ENCODE measurements at places on chromosomes 11 and 22.

DNA sequence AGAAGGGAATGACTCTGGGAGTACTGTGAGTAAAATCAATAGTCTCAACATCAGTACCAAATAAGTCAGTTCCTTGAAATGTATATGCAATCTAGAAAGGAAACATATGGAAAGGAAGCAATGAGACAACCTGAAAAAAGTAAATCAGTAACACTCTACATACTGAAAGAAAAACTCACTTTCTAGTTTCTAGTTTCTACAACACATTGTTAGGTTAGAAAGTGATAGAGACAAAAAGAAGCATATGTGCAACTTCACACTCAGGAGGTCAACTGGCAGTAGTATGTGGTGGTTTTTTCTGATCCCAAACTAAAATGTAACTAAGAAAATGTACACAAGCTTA is 156.5 kb upstream of the SOX6 start:
- DNase-seq: peak; percentile 4

DNA sequence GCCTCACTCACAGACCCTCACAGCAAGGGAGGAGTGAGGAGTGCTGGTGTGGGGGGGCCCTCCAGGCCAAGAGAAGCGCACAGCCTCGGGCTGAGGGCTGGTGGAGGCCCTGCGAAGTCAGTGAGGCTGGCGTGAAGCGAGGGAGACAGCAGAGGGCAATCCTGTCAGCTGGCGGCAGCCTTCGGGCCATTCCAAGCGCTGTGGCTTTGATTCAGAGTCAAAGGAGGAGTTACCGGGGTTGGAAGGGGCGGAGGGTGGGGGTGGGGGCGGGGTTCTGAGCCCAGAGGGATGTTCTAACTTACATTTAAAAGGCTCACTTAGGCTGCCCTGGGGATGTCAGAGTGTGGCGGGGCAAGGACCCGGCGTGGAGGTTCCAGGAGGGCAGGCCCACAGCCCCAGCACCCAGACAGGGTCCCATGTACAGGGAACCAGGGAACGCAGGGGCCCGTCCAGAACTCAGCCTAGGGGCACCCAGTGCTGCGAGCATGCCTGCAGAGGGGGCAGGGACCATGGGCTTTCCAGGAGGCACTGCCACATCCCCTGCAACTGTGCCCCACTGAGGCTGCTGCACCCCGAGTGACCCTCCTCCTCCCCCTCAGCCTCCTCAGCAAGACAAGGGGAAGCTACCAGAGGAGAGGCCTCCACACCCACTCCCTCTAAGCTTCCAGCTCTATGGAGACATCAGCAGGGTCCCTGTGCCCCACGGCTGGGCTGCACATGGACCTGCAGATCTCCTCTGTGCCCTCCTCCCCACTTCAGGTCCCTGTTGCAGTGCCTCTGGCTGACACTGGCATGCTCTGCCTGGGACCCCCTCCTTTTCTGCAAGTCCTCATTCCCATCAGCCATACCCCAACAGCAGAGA is 39.7 kb upstream of the TTLL12 start:
- DNase-seq: no peak

DNA sequence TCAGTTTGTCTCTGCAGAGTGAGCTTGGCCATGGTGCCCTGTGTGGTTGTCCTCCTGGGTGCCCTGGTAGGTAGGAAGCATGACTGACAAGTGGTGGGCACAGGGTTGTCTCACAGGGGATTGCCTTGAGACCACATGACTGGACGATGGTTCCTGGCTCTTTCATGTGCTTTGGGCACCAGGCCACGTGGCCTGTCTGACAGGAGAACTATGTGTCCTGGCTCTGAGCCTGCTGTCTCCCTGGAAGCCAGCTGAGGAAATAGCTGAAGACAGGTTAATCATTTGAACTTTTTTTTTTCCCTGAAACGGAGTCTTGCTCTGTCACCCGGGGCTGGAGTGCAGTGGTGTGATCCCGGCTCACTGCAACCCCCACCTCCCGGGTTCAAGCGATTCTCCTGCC is 93.2 kb downstream of the LDLRAD3 start:
- no peak for DNase-seq

DNA sequence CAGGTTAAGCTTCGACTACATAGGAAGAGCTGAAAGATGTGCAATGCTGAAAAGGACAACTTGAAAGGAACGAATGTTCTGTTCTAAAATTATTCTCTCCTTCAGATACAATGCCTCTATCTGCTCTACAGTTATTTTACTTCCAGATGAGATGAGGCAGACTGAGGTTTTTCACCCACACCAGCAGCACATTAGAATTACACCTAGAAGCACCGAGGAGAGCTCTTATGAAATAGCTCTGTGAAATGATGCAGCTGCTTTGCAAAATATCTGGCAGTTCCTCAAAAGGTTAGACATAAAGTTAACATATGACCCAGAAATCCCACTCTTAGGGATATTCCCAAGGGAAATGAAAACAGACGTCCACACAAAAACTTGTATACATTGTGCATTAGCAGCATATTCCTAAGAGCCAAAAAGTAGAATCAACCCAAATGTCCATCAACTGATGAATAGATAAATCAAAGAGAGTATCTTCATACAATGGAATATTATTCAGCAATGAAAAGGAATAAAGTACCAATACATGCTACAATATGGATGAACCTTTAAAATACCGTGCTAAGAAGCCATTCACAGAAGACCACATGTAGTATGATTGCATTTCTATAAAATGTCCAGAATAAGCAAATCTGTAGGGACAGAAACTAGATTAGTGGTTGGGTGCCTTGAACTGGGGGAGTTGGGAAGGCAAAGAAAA is 34.5 kb downstream of the WT1 start:
- no peak for DNase-seq

DNA sequence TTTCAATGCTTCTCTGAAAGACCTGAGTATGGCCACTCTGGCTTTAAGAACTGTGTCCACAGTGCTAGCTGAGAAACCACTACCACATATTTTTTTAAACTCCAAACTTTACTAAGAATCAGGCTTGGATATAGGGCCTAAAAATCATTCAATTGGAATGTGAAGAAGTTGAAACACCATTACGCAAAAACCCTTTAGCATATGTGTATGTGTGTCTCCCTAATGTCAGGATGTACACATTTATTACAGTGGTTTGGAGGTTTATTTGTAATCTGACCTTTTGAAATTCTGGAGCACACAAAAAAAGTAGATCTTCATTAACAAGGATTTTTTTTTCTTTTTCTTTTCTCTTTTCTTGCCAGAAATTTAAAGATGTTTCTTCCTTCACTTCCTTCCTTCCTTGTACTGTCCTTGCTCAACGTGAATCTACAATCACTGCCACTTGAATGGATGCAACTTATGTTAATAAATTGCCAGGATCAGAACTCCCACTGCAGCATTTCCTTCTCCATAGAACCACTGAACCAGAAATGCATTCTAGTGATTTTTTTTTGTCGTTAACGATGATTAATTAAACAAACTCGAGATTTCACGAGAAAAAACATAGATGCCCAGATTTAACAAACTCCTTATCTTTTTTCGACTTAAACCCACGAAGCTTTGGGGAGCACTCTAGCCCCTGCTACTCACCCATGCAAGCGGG is 3.1 kb upstream of the ADM start:
- DNase-seq: no peak

- no peak for DNase-seq
Observed at GRCh38 chr22:42878561-42879305, 21.7 kb upstream of the ARFGAP3 start.

- DNase-seq: peak; percentile 42
Observed at GRCh38 chr11:104907521-104908185, 9.4 kb upstream of the CASP12 start.

DNA sequence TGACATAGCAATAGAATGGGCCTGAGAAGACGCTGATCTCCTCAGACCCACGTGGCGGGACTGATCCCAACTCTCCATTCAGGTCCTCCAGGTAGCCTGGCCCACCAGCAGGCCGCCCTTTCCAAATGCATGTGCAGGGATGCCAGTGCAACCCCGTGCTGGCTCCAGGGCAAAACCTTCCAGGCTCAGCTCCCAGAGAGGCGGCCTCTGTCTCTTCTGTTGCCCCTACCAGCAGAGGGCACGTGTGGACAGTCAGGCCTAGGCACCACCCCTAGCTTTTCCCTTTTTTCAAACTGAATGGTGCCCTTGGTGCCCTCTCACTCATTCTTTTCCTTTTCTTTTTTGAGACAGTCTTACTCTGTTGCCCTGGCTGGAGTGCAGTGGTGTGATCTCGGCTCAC is 121.7 kb downstream of the OSBP2 start:
- DNase-seq: no peak

DNA sequence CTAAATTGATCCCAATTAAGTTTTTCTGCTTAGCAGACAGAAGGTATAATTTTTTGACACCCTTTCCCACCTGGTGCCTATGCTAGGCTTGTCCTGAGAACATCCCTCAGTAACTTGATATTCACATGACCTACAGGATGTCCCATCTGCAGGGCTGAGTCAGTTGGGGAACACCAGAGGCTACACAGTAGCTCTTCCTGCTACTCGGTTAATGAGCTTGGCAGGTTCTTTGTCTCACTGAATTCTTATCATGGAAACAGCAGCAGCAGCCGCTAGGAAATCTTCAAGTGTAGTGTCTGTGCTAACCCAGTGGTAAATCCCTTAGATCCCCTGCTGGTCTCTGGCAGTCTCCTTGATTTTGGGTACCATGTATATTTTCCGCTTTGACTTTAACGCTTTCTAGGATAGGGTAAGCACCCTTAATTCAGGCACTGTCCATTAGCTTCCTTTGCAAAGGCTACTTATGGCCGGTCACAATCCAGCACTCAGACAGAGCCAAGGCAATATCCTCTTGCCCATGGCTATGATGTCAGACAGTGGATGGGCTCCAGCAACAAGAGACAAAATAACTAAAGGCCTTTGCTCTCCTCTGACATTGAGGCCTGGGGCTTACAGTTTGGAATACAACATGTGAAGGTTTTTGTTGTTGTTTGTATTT is 8.5 kb downstream of the MRPL16 start:
- DNase-seq: no peak

DNA sequence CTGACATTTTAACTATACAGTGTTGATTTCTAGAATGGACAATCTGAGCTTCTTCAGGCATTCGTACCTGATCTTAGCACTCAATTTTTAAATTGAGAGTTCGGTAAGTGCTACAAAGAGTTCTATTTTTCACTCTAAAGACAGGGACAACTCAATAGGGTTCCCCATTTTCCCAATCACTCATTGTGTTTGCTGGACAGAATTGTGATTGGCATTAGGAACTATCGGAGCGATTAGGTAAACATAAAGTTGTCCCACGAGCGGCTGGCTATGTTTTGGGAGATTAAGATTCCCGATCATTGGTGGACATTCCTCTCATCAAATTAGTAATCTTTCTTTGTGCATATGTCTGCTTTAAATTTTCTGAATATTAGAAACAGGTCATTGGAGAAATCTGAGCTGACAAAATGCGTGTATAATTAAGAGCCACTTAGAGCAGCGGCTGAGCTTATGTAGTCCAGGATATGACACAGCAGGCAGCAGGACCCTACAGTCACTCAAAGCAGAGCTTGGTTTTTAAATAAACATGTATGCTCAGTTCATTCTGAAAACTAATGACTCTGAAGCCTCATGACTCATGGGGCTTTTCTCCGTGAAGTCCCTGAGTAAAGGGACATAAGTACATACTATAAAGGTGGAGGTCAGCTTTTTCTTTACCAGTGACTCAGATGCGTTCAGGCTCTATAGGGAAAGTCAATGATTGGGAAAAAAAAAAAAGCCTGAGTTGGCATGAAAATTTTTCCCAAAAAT is 109.4 kb downstream of the GRIA4 start:
- DNase-seq: peak; percentile 53

- DNase-seq: no peak
Observed at GRCh38 chr11:121643479-121644186, 190.9 kb upstream of the SORL1-AS1 start.

DNA sequence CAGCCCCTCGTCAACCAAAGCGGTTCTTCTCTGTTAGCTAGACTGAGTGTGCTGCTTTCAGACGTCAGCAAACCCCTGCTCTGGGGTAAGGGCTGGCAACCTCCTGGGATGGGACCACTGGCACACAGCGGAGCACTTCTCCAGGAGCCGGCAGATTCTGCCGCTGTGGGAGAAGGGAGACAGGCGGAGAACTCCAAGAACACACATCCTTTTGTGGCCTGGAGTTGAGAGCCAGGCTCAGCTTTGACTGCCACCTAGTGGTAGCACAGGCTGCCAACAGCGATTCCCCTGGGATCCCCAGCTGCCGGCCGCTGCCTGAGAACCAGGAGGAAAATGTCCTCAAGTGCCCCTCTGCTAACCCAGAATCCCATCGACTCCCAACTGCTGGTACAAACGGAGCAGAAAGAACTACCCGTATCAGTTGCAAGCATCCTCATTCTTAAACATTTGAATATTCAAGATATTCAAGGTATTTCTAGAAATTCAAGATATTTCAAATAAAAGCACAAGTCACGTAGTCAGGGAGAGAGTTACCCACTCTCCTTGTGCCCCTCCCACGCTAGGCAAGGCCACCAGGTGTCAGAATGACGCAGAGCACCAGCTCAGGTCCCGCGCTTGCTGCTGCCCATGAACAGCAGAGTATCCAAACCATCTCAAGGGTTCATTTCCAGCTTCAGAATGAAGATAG is 4.9 kb downstream of the LTO1 start:
- peak; percentile 73 for DNase-seq

Measured in GM12865 (cell line).